Smooth muscle cell of the brain vasculature (primary cell): ENCODE measurements at places on chromosomes 3 and 15.

DNA sequence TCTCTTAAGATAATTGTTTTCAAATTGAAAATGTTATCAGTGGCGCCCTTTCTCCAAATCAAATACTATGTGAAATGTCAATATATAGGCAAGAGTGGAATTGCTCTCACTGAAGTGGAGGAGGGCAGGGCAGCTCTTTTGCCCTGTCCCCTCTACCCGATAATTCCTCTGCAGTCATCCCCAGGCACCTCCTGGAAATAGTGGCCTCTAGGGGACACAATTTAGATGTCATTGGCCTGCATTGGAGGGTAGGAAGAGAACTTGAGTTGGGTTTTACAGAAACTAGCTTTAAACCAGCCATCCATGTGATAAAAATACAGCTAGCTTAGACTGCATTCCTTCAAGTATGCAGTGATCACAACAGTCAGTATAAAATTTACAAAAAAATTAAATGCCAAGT lies 288.9 kb downstream of the EDEM1 start:
- DNase-seq: no peak

GRCh38 chr3:73437828-73438227 lies 186.9 kb downstream of the PDZRN3 start:
- DNase-seq: no peak

DNA sequence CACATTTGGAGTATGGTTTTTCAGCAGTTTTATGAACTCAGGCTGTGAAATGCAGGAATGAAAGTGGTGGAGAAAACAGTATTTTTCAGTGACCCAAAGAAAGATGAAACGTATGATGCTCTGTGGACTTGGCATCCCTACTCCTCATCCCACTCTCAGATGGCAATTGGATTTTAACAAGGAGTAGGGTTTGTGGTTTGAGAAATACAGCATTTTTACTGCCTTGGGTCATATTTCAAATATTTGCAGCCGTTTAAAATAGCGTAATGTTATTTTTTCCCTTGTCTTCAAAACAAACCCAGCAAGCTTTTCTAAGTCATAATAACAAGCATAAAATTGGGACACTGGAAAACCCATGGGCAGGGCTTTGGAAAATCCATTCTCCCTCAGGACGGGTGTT lies 117.2 kb upstream of the LRIG1 start:
- no peak for DNase-seq

DNA sequence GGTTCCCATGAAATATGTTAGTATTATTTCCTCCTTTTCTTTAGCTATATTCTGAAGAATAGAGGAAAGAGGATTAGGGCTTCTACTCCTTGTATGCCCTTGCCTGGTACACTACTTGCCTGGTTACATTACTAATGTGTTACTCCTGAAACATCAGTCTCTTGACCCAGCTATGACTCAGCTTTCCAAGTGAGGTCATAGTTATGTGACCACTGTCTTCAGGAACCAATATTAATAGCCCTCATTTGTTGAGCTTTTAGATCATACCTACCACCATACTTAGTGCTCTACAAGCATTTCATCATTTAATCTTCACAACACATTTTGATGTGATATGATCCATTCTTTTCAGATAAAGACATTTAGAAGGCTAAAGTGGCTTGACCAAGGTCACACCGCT lies 60.3 kb downstream of the CMSS1 start:
- DNase-seq: no peak

DNA sequence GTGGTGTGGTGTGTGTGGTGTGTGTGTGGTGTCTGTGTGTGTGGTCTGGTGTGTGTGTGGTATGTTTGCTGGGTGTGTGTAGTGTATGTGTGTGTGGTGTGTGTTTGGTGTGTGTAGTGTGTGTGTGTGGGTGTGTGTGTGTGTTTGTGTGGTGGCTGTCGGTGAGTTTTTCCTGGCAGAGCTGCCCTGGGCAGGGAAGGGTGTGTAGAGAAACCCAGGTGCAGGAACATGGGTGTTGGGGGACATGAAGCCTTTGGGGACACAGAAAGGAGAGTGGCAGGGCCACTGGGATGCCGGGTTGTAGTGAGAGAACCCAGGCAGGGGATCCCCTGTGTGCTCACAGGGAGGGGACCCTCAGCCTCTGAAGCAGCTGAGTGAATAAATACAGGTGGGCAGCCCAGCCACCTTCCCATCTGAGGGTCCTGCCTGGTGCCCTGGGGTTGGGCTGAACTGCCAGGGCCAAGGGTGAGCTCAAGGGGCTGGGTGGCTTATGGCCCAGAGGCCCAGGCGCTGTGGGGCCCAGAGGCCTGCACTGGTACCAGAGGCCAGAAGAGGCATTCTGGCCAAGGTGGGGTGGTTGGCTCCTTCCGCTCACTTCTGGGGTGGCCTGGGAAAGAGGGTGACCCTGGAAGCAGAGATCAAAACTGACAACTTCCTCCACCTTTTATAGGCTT lies 48.5 kb upstream of the CTSH start:
- DNase-seq: no peak
